NCI-H1436 treated with DMSO at 0.1 percent for 48 hours (cell line): ENCODE measurements at places on chromosomes 11 and 22.

GRCh38 chr11:66987158-66987620 lies 12.1 kb downstream of the C11orf86 start:
- DNase-seq, result no peak

DNA sequence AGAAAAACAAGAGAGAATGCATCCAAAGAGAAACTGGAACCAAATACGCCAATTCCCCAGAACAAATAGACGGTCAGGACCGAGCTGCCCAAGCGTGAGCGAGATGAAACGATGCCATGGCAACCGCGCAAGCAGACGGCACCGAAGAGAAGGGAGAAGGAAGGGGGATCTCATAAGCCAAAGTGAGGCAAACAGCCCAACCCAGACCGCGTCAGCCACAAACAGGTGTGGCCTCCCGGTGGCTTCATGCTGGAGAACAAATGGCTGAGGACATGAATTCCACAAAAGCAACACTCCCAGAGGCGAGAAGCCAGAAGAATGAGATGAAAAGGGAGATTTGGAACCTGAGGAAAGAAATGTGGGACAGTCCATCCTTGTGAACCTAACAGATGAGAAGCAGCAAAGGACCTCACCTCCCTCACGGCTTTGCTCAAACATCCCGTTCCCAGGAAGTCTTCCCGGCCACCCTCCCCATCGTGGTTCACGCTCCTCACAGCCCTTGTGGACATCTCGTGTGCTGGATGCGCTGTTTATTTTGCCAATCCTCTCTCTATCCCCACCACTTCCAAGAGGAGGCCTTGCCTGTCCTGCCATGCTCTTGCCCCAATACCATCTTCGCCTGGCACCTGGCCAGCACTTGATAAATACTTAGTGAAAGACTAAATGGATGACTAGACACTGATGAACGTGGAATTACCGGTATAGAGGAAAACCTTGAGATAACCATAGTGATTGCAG lies 89.1 kb upstream of the RTL6 start:
- DNase-seq, result no peak

DNA sequence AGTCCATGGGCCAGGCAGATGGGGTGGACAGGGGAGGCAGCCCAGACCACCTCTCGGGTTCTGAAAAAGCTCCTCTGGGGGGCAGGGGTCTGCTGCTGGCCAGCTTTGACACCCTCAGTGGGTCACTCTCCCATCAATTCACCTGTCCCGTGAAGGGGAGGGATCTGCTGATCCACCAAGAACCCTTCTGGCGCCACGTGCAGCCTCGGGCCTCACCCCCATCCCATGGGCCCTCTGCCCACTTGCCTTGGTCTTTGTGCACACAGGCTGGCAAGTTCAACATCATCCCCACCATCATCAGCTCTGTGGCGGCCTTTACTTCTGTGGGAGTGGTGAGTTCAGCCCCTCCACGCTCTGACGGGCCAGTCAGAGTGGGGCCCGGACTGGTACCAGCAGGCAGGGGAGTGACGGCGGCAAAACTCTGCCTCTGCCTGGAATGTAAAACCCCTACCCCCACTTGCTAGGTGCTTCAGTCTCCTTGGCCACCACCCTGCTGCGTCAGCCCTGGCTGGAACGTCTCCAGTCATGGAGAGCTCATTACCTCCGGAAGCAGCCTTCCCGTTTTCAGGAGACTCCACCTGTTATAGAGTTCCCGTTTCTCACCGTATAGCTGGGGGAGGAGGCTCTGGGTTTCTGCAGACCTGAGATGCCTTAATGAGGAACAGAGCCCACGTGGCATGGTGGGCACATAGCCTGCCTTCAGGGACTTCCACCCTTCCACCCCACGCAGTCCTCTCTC lies 12.7 kb downstream of the PRG3 start:
- DNase-seq, result no peak

GRCh38 chr22:25447686-25448434 lies 116.6 kb upstream of the GRK3 start:
- no peak for DNase-seq

DNA sequence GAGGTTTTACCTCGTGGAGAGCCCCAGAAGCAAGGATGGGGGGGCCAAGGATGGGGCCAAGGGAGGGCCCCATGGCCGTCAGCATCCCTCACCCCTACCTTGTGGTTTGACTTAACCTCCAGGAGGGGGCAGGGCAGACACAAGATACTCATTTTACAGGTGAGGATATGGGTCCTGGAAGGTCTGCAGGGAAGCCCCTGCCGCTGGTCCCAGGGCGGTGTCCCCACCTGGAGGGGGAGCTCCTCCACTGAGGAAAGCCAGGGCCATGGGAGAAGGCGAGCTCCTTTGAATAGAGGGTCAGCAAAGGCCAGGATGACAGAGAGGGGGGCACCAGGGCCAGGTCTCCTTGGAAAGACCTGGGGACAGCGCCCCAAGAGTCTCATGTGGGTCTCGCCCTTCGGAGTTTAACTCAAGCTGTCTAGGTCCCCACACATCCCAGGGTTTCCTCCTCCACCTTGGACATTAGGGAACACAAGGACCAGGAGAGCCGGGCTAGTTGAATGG lies 5.9 kb upstream of the ADORA2A start:
- DNase-seq, result no peak

GRCh38 chr11:85475660-85476517 lies 151.3 kb downstream of the DLG2 start:
- DNase-seq, result no peak

DNA sequence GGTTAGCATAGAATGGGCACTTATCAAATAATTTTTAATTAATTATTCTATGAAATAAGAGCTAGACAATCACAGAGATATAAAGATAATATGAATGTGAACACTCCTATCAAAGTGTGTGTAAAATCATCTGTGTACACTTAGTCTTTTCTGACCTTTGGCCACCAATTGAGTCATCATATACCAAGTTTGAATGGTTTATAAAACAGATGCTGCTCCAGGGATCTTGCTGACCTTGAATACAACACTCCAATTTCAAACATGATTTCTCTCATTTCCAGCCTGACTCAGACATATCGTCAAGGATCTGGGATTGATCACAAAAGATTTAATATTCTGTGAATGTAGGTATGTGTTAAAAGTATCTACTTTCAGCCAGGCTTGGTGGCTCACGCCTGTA lies 2.9 kb upstream of the OR51V1 start:
- DNase-seq, result no peak
